ENCODE measurements at places on chromosomes 2 and 18.

DNA sequence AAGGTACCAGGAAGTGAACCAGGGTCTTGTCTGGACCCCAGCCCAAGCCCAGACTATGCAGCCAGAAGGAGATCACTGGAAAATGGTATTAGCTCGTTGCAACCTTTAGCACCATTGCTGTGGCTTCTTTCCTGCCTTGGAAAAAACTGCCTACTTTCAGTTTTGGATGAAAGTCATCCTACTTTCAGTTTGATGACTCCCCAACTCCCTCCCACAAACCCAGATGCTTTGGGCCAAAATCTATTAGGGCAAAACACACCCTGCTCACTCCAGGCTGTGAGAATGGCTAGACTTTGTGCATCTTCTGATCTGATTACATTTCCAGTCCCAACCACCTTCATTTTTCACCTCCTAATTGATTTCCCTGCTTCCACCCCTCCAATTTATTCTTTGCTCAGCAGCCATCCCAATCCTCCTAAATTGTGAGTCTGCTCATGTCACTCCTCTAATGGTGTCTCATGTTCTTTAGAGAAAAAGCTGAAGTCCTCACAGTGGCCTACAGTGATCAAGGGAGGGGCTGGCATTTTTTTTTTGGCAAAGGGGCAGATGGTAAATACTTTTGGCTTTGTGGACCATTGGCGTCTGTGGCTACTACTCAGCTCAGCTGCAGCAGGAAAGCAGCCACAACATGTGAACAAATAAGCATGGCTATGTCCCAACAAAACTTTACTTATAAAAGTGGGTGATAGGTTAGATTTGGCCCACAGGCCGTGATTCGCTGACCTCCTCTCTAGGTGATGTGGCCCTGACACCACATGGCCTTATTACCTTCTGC lies 368.7 kb downstream of the SLC4A3 start:
- no peak for DNase-seq

DNA sequence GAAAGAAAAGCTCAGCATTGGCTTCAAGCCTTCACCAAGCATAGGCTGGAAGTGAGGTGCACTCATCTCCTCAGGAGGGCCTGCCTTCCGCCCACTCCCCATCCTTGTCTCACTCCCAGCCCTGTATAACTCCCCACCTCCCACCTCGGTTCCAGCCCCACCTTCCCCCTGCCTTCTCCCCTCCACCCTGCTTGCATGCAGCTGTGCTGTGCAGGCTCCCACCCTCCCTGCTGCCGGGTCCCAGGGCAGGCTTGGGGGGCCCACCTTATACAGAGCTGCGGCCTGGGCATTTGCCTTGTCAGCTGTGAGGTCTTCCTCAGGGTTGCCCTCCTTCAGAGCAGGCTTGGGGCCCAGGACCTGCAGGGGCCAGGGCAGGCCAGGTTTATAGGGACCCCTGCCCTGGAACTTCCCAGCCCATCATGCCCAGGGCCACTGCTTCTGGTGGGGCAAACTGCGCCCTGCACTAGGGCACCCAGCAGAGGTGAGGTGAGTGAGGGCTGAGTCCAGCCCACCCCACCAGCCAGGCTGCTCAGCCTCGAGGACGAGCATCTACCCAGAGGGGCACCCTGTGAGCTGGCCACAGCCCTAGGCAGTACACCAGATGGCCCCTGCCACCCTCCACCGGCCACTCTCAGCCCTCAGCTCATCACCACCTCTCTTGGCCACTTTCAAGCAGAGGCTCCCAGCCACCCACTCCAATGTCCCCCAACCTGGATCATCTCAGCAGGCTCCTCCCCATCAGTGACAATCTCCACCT lies 11.6 kb downstream of the CAPG start:
- no peak for DNase-seq

- DNase-seq = no peak
Measured at GRCh38 chr2:192126426-192126825, 68.3 kb downstream of the TMEFF2 start.

DNA sequence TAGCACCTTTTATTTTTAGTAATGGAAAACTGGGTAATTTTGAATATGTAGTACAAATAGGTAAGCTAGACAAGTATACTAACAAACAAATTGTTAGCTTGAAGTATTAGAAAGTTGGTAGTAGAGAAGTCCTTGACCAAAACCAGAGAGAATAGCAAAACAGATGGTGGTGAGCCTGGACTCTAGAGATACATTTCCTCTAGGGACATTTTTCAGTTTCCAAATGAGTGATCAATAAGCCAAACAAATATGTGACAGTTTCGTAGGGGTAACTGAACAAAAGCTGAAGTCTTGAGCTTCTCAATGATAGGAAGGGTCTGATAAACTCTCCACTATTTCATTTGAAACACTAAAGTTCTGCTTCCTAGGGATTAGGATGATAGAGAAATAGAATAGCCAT lies 692.0 kb upstream of the FAM98A start:
- no peak for DNase-seq

DNA sequence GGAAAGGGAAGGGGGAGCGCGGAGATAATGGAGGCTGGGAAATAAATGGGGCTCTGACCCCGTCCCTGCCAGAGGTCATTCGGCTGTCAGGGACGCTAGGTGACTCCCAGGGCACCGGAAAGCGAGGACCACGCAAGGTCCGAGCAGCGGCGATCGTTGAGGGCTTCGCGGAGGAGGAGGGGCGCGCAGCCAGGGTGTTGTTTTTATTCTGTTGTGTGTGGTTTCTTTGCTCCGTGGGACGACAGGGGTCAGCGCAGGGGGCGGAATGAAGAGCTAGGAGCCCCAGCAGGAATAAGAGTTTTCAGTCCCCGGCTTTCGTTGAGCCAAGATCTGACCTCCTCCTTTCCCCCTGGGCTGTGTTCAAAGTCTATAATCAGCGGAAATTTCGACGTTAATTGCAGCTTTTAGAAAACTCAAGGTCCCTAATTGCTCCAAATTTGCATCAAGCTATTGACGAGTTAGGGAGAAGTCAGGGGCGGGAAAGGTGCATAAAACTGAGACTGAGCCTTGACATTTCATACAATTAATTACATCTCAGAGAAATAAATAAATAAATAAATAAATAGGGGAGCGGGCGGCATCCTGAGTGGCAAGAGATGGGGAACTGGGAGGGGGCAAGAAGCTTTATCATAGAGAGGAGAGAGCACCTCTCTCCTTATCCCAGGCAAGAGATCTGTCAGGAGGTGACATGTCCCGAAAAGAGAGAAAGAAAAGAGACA lies 2.2 kb downstream of the GAD1 start:
- DNase-seq = no peak

DNA sequence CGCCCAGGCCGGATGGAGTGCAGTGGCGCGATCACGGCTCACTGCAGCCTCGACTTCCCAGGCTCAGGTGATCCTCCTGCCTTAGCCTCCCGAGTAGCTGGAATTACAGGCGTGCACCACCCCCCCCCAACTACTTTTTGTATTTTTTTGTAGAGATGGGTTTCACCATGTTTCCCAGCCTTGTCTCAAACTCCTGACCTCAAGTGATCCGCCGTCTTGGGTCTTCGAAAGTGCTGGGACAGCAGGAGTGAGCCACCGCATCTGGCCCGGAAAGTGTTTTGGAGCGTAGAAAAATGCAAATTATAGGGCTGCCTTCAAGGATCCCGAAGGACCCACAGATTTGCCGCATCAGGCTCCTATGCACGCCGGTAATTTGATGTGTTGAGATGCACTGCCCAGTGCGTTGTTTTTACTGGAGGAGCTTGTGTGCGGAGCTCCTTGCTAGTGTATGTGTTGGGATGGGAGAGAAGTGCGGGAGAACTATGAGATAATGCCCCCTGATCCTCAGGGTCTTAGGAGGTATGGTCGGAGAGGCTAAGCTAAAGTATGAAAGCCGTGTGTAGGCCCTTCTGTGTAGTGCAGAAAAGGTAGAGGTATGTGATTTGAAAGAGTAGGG lies 1.2 kb upstream of the CLASP1 start:
- DNase-seq = no peak

DNA sequence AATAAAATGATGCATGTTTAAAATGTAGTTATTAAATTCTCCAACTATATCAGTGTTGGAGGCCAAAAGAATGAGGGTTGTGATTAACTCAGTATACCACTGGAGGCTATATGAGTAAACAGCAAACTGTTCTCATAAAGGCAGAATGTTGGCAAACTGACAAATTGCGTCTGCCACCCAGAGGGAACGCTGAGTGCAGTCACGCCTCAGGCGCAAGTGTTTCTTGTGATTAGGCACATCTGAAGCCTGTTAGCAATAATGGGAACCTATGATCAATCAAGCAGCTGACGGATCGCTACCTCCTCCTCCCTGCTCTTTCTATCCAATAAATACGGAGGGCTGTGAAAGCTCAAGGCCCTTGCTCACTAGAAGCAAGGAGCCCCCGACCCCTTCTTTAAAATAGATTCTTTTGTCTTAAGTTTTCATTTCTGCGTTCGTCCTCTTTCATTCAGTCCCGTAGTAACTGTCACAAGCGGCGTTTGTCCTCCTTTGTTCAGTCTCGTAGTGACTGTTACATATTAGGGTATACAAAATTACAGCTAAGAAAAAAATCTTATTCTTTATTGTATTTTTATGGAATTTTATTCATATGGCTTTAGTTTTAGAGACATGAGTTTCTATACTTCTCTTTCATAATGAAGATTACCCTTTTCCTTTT lies 16.3 kb upstream of the RMND5A start:
- no peak for DNase-seq
